ENCODE measurements at places on chromosomes 1 and 21.
A peak's percentile ranks its signal among the peaks of the same experiment; 100 is the strongest.

DNA sequence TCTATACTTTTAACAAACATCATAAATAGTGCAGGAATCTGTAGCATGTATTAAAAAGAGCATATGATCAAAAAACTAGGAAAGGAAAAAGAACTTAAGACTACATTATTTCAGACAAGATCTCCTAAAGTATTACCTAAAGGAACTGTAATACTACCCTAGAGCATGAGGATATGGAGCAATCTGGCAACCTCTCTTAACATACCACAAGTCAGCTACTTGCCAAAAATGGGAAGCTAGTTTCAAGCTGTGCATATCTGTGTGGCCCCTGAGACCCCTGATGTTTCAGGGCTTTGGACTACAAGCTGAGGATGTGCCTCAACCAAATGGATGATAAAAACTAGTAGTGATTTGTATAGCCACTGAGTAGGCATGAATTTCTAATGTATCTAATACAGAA is 525.6 kb downstream of the PTBP2 start:
- no peak for DNase-seq

- DNase-seq, result peak; percentile 91
Measured at GRCh38 chr1:156500793-156501506, 375 bp upstream of the MEF2D start.

DNA sequence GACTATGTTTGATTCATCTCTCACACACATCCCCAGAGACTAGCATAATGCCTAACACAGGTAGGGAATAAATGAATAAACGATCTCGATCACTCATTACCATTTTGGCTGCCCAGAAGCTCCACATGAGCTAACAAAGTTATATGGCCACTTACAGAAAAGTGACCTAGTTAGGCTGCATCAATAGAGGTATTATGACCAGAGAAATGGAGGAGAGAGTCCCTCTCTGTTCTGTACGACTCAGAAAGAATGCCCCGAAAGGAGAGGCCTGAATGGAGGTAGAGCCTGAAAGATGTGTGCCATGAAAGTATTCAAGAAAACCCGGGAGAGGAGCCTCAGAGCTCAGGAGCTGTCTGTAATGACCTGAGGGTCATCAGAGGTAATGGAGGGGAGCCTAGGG is 208.2 kb upstream of the GRIK3 start:
- no peak for DNase-seq

- no peak for DNase-seq
Measured at GRCh38 chr1:156203331-156203730, 9.4 kb downstream of the SLC25A44 start.

- no peak for DNase-seq
Measured at GRCh38 chr1:223426936-223427335, 33.7 kb downstream of the CCDC185 start.

DNA sequence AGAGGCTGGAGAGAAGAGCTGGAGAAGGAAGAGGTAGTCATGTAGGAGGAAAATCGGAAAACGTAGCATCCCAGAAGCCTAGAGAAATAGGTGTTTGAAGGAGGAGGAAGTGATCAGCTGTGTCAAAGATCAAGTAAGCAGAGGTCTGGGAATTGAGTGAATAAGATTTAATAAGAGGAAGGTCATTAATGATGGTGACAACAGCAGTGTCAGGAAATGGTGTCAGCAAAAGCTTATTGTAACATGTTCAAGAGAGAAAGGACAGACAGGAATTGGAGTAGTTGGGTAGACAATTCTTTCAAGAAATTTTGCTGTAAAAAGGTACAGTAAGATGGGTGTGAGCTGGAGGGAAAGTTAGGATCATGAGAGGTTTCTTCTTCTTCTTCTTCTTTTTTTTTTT is 41.6 kb upstream of the SLC6A9 start:
- DNase-seq, result no peak

DNA sequence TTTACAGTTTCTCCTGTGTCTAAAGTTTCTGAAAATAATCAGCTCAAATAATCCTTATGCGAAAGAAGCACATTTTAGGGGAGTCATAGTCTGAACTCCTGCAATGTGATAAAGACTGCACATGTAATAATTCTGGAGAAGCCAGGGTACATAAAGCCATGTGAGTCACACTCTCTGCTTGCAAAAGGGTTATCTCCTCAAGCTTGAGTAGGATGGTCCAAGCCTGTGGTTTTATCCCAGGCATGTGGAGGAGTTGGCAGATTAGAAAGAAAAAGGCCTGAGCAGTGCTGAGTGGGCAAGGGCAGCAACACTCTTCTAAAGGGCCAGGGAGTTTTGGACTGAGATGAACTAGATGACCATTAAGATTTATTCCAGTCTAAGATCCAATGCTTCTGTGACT is 220.4 kb downstream of the RHOU start:
- DNase-seq, result no peak

GRCh38 chr1:183543619-183544204 is 46.5 kb downstream of the NCF2 start:
- peak; percentile 42 for DNase-seq

GRCh38 chr1:72281637-72282270 is 585 bp downstream of the NEGR1 start:
- DNase-seq, result peak; percentile 33

DNA sequence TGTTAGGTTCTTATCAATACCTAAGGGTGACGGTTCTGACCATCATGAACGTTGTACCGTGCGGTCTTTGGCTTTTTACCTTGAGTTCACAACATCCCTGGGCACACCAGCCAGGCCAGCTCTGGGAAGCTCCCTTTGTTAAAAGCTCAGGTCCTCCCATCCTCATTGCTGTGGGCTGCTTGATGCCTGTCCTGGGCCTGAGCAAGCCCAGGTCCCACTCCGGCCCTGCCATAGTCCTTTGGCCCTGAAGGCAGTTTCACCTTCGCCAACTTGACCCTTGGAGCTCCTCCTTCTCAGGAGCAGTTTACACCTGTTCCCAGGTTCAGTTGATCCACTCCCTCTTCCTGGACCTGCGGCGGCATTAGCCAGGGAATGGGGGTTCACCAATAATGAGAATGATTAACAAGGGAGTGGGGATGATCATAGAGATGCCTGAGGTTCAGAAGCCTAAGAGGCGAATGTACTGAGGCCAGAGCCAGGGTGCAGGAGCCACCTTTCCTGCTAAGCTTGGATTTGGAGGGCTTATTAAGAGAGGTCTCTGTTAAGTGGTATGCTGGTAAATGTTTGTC is 40.2 kb downstream of the DHCR24 start:
- no peak for DNase-seq

- no peak for DNase-seq
Measured at GRCh38 chr1:80218112-80218511, 1211.6 kb upstream of the ADGRL4 start.

DNA sequence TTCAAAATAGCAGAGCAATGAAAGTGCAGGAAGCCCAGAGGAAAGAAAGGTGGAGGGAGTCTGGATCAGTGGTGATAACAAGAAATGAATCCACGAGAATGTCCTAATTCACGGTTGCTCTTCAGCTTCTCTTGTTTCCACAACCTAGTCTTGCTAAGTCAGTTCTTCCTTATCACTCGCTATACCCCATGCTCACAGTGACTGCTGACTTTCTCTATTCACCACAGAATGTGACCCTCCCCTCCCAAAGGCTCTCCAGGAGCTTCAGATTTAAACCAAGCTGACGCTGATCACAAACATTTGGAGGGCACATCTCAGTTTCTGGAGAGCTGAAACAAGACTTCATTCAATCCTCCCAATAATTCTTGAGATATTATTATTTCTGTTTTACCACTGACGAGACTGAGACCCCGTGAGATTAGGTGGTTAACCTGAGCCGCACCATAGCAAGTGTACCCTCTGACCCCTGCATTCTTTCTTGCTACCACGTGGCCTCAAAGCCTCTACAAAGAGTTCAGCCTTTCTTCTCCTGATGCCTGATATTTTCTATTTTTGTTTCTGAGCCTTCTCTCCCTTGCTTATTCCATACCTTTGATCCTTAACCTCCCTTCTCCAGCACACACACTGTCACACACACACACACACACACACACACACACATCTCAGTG is 10.7 kb upstream of the CCN1 start:
- DNase-seq, result no peak

GRCh38 chr1:201713086-201713810 is 115.7 kb upstream of the IPO9 start:
- DNase-seq, result no peak

GRCh38 chr1:168469690-168470089 is 74.1 kb downstream of the XCL2 start:
- no peak for DNase-seq
